ENCODE measurements at places on chromosomes 1 and 21.

DNA sequence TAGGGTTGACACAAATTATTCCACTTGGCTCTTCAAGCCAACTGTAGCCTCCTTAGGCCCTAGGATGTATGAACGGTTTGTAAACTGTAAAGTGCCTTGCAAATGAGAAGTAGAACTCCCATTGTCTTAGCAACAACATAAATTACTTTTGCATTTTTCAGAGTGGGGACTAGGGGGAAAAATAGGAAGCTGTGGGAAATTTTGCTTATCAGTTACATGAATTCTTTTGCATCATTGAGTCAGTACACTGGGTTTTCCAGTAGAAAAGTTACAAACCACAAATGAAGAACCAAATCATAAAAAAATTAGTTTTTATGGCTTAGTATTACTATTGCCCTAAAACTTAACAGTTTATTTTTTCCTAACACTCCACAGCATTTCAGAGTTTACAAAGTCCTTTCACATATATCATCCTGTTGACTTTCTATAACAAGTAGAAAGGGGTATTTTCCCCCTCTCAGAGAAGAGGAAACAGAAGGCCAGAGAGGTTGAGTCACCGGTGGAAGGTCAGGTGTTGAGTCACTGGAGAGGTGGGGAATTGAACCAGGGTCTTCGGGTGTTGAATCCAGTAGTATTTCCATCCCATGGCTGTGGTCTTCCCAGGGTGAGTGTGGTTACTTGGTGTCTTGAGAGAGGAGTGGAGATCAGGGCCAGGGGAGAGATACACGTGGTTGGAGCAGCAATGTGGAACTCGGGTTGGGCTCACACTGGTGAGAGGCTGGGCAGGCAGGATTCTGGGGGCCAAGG lies 71.9 kb upstream of the USP24 start:
- DNase-seq: no peak

DNA sequence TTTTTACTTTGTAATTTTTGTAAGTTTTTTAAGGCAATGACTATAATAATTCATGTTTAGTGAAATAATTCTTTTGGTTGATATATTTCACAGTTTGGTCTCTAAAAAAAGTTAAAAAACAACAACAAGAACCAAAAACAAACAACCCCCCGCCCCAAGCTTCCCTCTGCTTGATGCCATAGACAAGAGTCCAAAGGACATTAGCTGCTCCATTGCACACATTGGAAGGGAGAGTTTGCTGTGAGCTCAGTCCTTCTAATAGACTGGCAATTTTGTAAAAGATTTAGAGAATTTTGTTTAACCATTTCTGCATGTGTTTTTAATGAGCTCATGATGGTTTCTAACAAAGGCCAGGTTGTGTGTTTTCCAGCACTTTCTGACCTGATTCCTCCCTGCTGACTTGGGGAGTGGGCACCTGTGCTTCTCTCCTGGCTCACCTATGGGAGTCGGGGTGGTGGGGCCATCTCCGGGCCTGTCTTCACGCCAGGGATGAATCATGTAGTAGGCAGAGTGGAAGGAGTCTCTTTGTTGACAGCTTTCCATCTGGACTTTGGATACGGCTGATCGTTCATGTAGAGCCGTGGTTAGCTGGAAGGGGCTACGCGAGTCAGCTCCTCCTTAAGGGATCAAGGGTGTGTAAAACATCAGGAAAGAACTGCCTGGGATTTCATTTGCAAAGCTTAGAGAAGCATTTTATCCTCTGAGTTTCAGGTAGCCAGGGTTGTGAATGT lies 14.1 kb downstream of the ZBTB18 start:
- DNase-seq: peak; percentile 53

GRCh38 chr1:208136459-208137182 lies 107.6 kb downstream of the PLXNA2 start:
- DNase-seq: no peak

DNA sequence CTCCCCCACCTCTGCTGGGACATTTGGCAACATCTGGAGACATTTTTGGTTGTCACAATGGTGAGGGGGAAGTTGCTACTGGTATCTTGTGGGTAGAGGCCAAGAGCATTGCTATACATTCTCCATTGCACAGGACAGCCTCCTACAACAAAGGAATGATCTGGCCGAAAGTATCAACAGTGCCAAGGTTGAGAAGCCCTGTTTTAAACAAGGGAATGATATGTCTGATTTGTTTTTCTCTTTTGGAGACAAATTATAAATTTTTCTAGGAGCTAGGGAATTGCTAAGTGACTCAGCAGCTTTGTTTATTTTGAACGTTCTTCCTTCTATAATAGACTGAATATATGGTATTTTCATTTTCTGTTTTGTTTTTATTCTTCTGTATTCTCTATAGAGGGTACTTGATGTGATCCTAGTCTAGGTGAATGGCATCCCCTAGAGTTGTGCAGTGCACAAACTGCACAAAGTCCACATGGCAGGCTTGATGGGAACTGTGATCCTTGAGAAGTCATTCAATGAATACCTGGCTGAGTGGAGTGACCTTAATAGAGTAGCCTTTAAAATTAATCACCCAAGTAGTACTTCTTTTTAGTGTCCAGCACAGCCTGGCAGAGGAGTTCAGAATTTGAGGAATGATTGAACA lies 288.6 kb upstream of the USP24 start:
- DNase-seq: no peak

GRCh38 chr1:235286667-235287066 lies 41.3 kb downstream of the ARID4B start:
- no peak for DNase-seq

DNA sequence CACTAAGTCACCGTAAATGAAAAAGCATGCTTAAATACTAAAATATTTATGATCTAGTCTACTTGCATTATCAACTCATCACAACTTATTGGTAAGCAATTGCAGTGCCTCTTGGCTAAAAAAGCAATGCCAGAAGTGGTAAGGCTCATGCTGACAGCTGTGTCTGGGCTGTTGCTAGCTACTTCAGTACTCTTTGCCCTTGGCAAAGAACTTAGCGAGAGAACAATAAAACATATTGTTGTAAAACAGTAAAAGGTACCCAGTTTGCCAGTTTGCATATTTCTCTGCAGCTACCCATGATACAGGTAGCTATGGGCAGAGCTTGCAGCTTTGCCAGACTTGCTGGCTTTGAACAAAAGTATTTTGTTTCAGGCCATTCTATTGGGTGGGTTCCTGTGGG lies 73.1 kb downstream of the ATP6V1G3 start:
- peak; percentile 9 for DNase-seq

DNA sequence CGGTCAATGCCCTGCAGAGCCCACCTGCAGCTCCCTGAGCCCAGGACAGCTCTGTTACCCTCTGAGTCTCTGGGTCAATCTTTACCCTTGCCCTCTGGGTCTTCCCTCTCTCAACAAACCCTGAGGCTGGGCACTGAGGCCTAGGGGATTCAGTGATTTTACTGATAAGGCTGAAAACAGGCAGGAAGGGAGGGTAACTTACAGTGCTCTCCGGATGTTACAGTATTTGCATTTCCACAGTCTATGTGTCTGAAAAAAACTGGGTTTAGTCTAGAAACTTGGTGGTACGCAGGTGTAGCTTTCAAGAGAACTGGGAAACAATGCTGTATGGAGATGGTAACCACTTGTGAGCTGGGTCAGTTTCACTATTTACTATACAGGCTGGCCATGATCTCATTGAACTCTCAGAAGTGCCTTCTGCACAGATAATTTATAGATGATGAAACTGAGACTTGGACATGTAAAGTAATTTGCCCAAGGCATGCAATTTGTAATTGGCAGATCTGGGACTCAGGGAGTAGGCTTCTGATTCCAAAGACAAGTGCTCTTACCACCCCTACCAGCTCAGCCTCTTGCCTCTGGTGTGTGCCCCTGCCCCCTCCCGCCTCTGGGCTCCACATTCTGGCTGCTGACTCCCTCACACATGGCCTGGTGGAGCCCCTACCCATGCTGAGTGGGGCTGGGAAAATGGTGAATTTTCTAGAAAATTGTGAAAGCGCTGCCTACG lies 48.8 kb downstream of the TENT5C start:
- no peak for DNase-seq

Data from brain (organoid and tissue), 16 donors.